GM20000 (cell line): ENCODE measurements at places on chromosomes 7 and 10.

GRCh38 chr10:4352414-4352961 is 473.5 kb upstream of the AKR1E2 start:
- no peak for DNase-seq

GRCh38 chr7:7816816-7817536 is 98.6 kb upstream of the RPA3 start:
- no peak for DNase-seq

DNA sequence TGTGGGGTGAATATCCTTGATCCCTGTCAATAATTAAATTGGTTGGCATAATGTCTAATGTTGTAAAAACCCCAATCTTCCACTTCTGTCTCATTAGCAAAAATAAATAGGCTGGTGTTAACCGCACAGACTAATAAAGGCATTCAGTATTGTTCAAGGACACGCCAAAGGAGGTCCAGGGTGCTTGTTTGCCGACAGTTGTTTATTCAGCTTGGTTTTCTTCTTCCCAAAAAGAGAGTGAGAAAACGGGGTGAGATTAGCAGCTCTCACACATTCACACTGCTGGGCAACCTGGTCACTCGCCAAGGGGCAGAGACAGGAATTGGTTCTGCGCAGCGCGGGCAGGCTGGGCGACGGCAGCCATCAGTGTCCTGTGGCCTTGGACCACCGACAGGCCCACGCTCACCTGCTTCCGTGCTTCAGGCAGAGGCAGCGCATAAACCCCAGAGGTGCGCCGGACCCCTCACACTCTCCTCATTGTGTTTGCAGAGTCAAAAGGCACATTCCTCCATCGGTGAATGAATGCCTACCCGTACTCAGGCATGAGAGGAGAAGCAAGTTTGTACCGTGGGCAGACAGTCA is 26.2 kb upstream of the LMBR1 start:
- DNase-seq: no peak

- DNase-seq: no peak
Measured at GRCh38 chr7:143042790-143043271, 9.3 kb upstream of the OR6V1 start.

GRCh38 chr10:86365346-86366032 is 1.1 kb downstream of the GRID1 start:
- peak; percentile 57 for DNase-seq

- DNase-seq: no peak
Measured at GRCh38 chr10:113027230-113027573, 77.2 kb downstream of the TCF7L2 start.

DNA sequence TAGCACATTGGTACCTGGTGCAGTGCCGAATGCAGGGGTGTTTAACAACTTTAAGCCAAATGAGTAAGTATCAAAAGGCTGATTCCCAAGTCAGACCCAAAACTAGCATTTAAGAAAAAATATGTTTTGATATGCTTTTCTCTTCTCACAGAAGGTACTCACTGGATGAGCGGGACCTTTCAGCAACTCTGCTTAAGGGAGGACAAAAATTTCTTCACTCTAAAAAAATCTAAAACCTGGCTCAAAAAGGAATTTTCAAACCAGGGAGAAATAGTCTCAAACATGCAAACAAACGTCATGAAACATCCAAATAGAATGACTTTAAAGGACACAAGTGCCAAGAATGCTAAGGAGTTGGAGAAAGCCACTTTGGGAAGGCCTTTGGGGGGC is 962.1 kb downstream of the KCNMA1 start:
- DNase-seq: no peak

GRCh38 chr10:107022600-107023354 is 141.7 kb downstream of the SORCS1 start:
- no peak for DNase-seq

DNA sequence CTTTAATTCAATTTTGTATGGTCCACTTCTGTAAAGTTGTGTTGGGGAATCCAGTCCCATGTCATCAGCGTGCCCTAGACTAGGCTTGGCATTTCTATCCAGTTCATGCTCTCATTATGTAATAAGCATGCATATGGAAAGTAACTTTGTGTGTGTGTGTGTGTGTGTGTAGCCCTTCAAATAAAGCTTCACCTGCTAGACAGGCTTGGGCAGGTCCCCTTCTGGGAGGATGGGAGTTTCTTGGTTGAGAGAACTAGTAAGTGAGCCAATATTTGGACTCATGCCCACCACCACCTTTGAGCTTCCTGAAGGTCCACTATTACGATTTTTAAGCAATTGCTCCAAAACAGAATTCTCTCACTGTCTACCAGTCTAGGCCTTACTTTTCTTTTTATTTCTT is 6.9 kb downstream of the BZW2 start:
- DNase-seq: no peak

DNA sequence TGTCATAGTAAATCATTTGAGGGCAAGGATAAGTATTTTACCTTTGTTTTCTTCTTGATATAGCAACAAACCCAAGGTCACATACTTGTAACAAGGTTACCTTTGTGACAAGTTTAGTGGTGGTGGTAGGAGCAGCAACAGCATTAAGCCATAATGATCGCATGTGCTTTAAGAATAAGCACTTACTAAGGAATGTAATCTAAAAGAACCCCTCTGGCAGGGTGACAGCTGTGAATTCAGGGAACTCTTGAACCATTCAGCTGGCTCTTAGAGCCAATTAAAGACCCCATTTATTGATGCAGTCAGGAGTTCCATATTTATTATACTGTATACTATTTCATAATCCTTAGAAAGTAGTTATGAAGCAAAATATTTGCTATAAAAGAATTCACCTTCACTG is 370.8 kb downstream of the EXOC4 start:
- DNase-seq: no peak

GRCh38 chr7:108985037-108985436 is 415.4 kb downstream of the DNAJB9 start:
- no peak for DNase-seq

GRCh38 chr10:8758029-8758428 is 703.5 kb downstream of the GATA3 start:
- DNase-seq: no peak

DNA sequence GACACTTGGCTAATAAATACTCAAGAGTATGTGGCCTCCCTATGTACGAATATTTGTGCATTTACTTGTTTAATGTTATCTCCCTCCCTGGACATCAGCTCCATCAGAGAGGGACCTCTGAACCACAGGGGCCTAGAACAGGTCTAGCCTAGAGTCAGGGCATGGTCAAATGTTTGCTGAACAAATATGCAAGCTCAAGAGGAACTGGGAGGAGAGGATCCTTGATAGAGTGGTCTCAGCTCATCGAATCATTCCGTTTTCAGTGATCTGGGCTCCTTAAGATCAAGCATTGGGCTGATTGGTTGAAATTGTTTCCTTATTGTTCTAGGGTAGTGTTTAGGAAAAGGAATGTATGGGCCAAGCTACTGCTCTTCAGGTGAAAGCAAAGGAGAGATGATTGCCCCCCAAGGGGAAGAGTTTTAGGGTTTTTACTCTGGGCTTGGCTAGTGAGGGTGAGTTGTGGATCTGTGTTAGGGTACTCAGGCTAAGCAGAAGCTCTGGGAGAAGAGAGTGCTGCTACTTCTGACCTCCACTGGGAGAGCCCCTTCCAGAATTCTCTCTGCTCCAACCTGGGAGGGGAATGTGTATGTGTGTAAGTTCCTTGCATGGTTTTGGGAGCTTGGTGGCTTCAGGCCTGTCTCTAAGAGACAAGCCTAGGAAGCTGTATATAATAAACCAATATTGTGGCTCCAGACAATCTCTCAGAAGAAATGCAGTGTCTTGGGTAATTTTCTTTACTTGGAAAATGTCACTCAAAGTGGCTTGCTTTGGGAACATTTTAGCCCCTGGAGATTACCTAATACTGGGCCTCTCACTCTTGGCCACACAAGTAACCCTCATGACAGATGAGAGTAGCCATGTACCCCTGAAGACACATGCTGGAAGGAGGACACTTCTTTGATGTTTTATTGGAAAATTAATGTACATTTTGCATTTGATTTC is 110.0 kb downstream of the EMX2 start:
- DNase-seq: no peak

DNA sequence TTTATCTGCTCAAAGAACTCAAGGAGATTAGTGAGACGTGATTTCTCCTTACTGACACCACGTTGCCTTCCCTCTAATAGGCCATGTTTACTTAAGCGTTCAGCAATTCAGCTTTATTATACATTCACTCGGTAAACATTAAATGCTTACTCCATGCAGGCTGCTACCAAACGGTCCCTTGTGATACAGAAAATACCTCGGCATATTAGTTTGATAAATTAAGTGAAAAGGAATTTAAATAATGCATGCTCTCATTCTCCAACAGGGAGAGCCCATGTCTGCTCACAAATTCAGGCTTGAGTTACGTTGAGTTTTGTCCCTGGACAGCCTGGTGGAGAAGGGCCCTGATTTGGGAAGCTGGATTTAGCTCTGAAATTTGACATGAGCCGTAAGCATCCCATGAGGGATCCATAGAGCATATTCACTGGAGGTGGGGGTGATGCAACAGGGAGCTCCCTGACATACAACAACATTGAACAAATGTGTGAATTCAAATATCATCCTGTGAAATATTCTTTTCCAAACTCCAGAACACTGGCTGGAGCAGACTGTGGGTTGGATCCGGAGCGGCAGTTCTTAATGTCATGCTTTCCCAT is 86.3 kb downstream of the TBXAS1 start:
- no peak for DNase-seq

GRCh38 chr10:52434734-52435133 is 120.7 kb downstream of the DKK1 start:
- DNase-seq: no peak

DNA sequence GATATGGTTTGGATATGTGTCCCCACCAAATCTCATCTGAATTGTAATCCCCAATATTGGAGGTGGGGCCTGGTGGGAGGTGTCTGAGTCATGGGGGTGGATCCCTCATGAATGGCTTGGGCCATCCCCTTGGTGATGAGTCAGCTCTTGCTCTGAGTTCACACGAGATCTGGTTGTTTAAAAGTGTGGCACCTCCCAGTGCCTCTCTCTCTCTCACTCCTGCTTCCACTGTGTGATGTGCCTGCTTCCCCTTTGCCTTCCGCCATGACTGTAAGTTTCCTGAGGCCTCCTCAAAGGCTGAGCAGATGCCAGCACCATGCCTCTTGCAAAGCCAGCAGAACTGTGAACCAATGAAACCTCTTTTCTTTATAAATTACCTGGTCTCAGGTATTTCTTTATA is 4.8 kb upstream of the GCK start:
- DNase-seq: no peak

DNA sequence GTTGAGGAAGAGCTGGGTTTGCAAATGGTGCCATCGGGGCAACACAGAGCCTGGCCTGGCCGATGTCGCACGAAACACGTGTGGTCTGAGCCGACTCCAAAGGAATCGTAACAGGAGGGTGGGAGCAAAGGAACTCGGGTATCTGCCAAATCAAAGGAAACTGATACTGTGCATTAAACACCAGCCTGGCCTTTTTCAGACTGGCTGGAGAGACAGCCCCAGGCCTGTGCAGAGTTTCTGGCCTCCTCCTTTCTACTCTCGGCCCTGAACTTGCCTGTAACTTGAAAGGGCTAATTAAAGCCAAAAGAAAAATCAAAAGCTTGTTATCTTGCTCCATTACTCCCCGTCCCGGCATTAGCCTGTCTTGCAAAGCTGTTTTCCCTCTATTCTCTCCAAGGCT is 71.4 kb downstream of the PLXNA4 start:
- no peak for DNase-seq

GRCh38 chr7:20794676-20795075 is 8.0 kb upstream of the SP8 start:
- DNase-seq: no peak

GRCh38 chr10:130463876-130464364 is 327.7 kb downstream of the GLRX3 start:
- DNase-seq: no peak
